ENCODE measurements at places on chromosomes 6 and 20. TPM values are rescaled to one million over a fixed set of nuclear protein-coding genes. Genes with fewer than 3 reads are reported as not detected.

GRCh38 chr6:109255946-109256640 lies 126.2 kb downstream of the CD164 start:
- no peak for DNase-seq

GRCh38 chr20:60016406-60016805 lies 58.2 kb downstream of the CDH26 start:
- DNase-seq, result no peak

DNA sequence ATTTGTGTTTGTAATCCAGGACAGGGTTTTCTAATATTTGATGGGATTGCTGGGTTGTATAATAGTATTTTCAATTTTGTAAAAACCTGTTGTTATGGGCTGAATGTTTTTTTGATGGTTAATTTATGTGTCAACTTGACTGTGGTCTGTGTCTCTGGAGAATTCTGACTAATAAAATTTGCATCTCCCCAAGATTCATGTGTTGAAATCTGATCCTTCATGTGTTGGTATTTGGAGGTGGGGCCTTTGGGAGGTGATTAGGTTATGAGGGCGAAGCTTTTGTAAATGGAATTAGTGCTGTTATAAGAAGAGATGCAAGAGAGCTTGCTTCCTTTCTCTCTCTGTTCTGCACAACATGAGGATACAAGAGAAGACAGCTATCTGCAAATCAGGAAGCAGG lies 48.7 kb upstream of the SAMD5 start:
- DNase-seq, result no peak

DNA sequence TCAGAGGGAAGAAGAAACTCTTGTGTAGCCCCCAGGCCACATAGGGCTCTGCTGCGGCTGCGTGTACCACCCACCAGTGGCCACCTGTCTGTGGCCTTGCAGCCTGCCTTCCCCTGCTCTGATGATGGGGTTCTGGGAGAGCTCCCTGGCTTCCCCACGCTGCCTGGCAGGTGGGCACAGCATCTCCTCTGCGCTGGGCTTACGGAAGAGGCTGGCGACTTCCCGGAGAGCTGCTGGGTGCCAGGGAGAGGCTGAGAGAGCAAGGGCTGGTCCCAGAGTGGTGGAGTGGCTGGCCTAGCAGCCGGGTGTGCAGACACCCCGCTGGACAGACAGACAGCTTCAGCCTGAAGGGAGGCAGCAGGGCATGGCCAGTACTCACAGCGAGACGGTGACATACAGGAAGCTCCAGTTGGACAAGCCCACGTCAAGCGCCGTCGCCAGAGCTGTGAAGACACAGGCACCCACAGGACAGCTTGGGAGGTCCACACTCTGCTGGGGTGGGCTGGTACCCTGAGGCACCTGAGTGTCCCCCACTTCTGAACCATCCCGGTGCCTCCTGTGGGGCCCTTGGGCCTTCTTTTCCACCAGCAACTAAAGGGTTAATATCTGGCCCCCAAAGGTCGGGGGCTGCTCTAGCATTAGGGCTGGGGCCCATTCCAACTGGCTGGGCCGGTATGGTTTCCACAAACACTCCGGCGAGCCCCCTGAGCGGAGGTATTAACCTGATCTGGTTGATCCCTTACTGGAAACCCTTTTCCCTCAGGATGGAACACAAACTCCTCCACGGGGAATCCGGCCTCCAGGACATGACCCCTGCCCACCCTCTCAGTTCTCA lies 48.1 kb upstream of the CDH22 start:
- no peak for DNase-seq

- no peak for DNase-seq
These were observed 101.3 kb downstream of the RALGAPA2 start for GRCh38 chr20:20611167-20611566.

GRCh38 chr6:7073082-7073820 lies 34.5 kb upstream of the RREB1 start:
- DNase-seq, result no peak

GRCh38 chr6:124960757-124961463 lies 1.3 kb upstream of the RNF217 start:
- no peak for DNase-seq

- peak; percentile 12 for DNase-seq
These were observed 28.5 kb upstream of the BMP6 start for GRCh38 chr6:7697432-7697819.

GRCh38 chr20:19617256-19617655 lies 140.8 kb upstream of the RIN2 start:
- no peak for DNase-seq

DNA sequence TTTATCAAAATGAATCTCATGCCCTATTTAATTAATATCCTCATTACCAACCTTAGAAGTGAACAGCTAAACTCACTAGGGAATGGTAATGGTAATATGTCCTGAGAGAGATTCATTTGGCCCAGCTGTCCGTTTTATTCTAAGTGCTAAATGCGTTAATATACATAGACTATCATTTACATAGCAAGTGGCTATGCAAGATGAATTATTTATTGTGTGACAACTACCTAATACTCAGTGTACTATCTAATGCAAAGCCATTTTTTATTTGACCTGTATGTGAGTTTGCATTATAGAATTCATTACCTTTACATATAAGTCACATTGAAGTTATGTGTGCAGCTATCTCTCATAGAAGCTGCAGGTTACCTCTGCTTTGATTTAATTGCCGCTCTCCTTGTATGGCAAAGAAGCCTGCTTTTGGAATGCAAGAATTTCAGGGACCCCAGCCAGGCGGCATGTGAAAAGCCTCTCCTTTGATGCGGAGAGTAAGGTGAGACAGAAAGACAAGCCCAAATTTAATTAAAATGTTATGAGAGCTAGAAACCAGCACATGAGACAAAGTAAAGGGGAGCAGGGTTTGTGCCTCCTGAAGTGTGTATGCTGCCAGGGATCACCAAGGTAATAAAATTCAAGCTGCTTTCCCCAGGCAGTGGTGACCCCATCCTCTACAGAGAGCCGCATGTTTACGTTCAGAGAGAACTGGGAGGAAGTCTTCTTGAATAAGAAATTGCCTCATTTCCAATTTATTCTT lies 693.0 kb upstream of the MAP3K7 start:
- DNase-seq, result no peak

GRCh38 chr6:163850874-163851273 lies 436.4 kb downstream of the QKI start:
- no peak for DNase-seq

DNA sequence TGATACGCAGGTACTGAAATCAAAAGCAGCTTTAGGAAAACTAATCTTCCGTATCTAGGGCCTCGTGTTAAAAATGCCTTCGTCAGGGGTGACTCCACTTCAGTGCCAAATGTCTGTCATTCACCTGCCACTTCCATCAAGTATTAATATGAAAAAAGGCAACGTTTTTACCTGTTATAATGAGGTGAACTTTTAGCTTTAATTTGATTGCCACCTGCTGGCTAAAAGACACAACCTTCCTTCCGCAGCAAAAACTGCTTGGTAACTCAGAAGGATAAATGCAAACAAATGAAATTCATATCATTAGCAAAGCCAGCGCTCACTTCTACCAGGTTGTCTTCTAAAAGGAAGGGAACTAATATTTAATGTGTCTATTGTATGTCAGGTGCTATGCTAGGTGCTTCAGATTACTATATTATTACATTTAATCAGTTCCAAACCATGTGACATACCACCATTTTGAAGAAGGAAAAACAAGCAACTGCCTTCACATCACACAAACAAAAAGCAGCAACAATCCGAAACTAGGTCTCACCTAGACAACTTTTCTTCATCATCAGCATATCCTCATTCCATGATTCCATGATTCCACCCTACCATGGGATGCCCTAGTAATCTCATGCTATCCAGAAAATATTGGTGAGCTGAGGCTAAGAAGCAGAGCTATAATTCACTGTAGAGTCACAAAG lies 20.6 kb upstream of the ARHGAP18 start:
- no peak for DNase-seq

GRCh38 chr6:29596381-29596900 lies 11.5 kb downstream of the OR2H2 start:
- no peak for DNase-seq

DNA sequence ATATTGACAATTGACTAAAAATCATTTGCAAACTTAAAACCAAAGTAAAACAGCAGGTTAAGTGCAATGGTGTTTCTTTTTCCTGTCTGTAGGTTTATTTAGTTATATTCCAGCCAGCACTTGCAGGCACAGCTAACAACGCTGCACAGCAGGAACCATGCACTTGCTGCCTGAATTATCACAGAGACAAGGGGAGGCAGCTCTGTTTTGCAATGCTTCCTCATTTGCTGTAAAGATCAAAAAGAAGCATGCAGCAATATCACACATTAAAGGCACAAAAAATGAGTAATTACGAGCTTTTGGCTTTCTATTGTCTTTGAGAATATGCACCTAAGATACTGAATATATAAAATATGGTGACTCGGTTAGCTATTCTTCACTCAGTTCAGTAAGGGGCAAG lies 241.9 kb downstream of the EPHA7 start:
- DNase-seq, result no peak

GRCh38 chr6:155143578-155144106 lies 120.2 kb upstream of the CLDN20 start:
- peak; percentile 22 for DNase-seq

DNA sequence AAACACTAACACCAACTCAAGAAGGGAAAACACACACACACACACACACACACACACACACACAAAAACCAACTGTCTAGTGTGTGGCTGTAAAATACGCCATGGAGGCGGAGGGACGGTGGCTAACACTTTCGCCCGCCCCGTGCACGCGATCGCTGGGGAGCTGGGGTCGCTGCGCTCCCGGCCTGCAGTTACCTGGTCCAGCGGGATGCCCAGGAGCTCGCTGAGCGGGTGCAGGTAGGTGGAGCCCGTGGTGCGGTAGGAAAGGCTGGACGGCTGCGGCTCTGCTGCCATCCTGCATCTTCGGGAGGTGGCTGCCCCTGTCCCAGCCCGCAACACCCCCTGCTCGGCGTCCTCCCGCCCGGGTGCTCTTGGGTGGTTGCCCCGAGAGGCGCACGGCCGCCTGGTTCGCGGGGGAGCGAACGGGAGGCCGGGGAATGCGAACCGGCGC lies 303 bp downstream of the MBOAT1 start:
- no peak for DNase-seq

GRCh38 chr20:63695424-63696305 lies 787 bp upstream of the TNFRSF6B start:
- DNase-seq, result no peak

GRCh38 chr20:19868441-19868840 lies 110.4 kb downstream of the RIN2 start:
- DNase-seq, result no peak

GRCh38 chr6:102340311-102340710 lies 946.8 kb downstream of the GRIK2 start:
- DNase-seq, result peak; percentile 93

- no peak for DNase-seq
These were observed 260.4 kb downstream of the RNGTT start for GRCh38 chr6:88702956-88703556.

GRCh38 chr6:28206928-28207509 lies 18.1 kb upstream of the ZSCAN9 start:
- no peak for DNase-seq

Gene TFAP2D
- total RNA-seq, result not detected

Gene EGFL8
- 1.9 TPM for total RNA-seq

Gene GGTLC1
- total RNA-seq, result not detected

Gene PACSIN1
- total RNA-seq, result 0.72 TPM

Gene ADGRF5
- 2.2 TPM for total RNA-seq

Gene C2
- total RNA-seq, result 27.0 TPM

Gene PCIF1
- total RNA-seq, result 8.9 TPM

Gene ITCH
- total RNA-seq, result 83.3 TPM

Gene OPRM1
- total RNA-seq, result 21.9 TPM

Gene DLK2
- 4.8 TPM for total RNA-seq

Gene GNAS-AS1
- total RNA-seq, result 4.1 TPM
